LHCN-M2 (cell line): ENCODE measurements at places on chromosomes 3 and 15.

DNA sequence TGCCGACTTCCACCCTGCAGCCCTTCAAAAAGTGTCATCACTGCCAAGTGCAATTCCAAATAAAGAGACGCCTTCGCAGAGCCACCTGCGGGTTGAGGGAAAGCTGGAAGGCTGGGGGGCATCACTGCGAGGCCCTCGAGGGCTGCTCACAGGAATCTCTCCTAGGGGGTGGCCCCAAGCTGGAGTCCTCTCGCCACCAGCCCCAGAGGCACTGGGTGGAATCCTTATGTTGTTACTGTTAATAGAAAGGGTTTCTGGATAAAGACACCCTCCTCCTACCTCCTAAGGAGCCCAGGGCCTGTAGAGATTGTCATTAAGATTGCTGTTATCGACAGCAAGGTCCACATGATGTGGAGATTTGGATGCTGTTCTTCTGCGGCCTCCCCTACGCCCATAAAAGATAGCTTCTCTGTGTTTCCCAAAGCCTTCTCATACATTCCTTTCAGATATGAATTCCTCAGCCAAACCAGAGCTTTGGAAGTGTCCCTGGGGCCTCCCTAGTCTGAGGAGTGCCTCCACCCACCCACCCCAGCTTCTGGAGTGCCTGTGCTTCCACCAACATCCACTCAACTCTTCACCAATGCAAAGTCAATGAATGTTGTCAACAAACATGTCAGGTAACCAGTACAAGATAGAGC, 512.7 kb downstream of the SHQ1 start:
- DNase-seq = no peak

DNA sequence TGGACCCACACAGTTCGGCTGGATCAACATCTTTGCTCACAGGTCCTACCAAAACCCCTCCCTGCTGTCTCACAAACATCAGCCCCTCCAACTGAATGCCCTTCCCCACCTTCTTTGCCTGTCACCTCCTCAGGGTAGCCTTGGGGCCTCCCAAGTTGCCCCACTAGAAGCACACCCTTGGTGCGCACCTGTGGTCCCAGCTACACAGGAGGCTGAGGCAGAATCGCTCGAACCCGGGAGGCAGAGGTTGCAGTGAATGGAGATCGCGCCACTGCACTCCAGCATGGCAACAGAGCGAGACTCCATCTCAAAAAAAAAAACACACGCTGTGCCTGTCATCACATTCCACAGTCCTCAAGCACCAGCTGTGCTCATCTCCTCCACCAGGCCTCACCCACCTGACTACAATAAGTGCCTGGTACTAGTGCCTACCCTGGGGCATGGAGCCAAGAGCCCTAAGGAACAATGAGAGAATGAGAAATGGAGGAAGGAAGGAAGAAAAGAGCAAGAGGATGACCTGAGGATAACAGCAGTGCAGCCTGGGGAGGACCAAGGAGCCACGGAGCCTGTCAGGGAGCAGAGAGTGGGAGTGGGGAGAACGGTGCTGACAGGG, 26.0 kb downstream of the RPN1 start:
- peak; percentile 12 for DNase-seq

- DNase-seq = no peak
These were observed 350.8 kb upstream of the ZNF385D start for GRCh38 chr3:22101811-22102210.

GRCh38 chr3:143200001-143200924, 80.7 kb downstream of the CHST2 start:
- no peak for DNase-seq
